ENCODE measurements at places on chromosomes 3 and 15.

GRCh38 chr3:107063351-107063750 is 313.9 kb upstream of the CCDC54 start:
- no peak for DNase-seq

- no peak for DNase-seq
These were observed 567.8 kb downstream of the ZPLD1 start for GRCh38 chr3:103002425-103003176.

DNA sequence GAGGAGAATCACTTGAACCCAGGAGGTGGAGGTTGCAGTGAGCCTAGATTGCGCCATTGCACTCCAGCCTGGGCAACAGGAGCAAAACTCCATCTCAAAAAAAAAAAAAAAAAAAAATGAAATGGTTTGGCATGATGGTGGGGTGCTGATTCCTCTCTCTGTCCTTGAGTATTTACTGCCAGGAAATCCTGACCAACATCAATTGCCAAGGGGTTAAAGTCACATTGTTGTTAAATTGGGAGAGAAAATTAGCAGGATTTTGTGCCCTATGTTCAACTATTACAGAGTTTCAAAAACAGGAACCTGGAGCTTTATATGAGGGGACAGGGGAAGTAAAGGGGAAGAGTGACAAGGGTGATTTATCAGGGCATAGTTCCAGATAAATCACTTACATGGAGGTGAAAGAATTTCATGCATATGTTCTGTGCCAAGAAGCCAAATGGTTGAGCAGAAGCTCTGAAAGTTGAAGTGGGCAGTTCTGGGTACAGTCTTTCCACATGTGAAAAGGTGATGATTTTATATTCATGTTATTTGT is 70.5 kb upstream of the TSEN2 start:
- no peak for DNase-seq

DNA sequence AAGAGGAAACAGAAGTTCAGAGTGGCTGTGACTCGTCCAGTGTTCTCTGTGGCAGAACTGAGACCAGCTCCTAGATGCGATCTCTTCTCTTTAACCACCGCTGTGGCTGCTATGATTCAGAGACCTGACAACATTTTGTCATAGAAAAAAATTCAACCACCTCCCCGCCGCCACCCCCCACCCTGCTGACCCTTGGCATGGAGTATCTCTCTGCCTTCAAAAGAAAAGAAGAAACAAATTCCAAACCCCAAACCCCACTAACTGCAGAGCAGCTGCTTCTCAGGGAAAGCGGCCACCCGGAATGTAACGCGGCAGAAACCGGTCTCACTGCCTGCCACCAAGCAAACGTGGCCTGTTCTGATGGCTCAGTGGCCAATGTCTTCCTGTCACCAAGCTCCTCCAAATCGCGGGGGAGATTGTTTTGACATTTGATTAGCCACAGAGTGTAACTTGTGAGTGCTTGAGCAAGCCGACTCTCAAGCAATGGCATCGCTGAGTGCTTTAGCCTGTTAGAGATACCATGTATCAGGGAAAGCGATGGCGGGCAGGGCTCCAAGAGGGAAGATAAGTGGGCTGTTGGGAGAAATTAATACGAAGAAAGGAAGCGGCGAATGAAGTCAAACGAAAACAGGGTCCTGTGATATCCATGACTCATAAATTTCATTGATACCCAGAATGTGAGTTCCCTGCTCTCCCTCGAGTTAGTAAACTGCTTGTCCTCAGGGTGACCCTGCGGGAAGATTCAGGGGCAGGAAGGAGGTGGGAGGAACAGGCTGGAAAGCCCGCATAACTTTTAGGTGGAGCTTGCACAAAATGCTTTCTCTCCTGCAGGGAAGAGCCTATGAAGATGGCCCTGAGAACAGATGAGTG is 44.8 kb upstream of the TLE3 start:
- DNase-seq = no peak

DNA sequence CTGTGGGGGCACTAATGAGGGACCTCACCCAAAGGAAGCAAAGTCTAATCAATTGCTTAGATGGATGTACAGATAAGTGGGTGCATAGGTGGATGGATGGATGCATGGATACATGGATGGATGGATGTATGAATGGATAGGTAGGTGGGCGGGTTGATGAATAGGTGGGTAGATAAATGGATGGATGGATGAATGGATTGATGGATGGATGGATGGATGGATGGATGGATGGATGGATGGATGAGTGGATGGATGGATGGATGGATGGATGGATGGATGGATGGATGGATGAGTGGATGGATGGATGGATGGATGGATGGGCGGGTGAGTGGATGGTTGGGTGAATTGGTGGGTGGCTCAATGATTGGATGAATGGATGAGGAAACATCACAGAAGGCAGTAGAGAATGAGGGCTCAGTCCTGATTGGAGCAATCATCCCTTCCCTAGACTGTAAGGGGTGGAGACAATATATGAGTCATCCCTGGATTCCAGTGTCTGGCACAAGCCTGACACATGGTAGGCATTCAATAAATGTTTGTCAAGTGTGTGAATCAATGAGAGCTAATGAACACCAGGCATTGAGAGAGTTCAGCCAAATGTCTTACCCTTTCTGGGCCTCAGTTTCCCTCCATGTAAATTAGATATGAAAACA is 40.4 kb upstream of the PXYLP1 start:
- peak; percentile 8 for DNase-seq

GRCh38 chr3:80998022-80998421 is 763.4 kb downstream of the GBE1 start:
- no peak for DNase-seq

- DNase-seq = peak; percentile 92
These were observed 33.3 kb upstream of the VPS33B start for GRCh38 chr15:91055548-91056331.

DNA sequence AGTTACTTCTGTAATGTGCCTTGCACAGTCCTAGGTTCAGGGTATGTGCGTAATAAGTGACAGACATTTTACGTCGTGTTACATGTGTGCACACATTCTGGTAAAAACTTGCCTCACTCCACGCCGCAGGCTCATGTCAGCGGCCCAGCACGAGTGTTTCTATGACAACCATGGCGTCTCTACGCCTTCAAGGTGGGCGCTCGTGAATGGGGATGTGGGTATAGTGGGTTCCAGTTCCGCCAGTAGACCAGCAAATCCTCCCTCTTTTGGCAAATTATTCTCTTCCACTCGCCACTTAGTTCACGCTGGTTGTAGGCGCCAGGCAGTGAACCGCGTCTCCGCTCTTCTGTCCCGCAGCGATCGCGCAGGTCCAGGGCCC is 40.3 kb downstream of the CHST14 start:
- DNase-seq = no peak

DNA sequence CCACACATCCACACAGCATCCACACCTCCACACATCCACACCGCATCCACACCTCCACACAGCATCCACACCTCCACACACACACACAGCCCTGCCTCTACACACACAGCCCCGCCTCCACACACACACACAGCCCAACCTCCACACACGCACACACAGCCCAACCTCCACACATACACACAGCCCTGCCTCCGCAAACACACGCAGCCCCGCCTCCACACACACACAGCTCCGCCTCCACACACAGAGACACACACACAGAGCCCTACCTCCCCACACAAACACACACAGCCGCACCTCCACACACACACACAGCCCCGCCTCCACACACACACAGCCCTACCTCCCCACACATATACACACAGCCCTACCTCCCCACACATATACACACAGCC is 4.7 kb downstream of the MESP1 start:
- DNase-seq = no peak

DNA sequence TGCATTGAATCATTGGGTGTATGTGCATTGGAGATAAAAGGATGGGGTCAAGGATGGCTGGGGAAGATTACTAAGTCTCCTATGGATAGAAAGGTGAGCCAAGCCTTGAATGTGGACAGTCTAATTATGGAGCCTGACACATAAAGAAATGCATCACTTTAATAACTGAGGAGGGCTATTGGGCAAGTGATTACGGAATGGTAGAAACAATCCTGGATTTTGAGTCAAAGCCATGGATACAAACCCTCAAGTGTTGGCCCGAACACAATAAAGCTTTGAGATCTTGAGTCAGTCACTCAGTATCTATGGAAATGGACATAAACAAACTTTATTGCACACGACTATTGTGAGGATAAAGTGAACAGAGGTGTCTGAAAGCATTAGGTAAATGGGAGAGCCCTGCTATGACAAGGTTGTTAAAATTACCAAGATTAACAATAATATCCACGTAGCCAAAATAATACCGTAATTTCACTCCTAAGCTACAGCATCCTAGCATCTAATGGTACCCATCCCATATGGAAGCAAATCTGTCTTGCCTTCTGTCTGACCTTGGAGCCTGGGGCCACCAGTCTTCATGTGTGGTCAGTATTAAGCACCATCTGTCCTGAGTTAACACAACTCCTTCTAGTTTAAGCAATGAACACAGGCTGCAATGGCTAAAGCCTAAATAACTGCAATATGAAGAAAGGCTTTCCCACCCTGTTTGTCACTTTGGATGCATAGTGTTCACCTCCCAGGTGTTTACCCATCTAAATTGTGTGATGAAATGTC is 136.9 kb upstream of the PRICKLE2 start:
- no peak for DNase-seq

DNA sequence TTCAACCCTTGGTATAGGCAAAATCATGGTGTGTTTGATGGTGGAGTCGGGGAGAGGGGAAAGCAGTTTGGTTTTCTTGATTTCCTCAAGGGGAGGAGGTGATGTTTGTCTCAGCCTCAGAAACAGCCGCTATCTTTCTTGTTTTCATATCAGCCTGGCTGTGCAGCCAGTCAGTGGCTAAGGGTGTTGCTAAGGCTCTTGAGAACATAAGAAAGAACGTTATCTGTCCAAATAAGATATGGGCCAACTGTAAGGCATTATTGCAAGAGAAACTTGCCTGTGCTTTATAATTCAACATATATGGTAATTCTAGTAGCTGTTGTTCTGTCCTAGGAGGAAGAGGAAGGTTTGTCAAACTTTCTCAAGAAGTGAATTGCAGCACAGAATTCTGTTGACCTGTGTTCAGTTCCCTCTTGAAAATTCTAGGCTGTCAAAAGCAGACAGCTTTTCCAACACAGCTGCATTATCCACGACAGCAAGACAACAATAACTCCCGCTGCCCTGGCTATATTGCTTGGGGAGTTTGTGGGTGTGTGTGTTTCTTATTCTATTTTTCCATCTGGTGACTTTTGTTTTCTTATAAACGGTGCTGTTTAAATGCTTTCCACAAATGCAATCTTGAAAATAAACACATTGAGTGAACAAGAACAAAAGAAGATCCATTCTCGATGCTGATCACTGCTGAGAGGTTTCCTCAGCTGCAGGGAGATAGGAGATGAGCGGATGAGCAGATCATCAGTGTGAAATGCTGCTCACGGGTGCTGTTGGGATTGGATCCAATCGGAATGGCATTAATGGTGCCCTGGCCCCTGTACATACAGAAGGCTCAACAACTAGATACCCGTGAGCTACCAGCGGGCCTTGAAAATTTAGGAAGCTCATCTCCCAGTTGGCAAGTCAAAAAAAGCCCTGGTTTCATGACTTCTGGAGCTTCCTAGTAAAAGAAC is 90.8 kb upstream of the TNFAIP8L3 start:
- no peak for DNase-seq

DNA sequence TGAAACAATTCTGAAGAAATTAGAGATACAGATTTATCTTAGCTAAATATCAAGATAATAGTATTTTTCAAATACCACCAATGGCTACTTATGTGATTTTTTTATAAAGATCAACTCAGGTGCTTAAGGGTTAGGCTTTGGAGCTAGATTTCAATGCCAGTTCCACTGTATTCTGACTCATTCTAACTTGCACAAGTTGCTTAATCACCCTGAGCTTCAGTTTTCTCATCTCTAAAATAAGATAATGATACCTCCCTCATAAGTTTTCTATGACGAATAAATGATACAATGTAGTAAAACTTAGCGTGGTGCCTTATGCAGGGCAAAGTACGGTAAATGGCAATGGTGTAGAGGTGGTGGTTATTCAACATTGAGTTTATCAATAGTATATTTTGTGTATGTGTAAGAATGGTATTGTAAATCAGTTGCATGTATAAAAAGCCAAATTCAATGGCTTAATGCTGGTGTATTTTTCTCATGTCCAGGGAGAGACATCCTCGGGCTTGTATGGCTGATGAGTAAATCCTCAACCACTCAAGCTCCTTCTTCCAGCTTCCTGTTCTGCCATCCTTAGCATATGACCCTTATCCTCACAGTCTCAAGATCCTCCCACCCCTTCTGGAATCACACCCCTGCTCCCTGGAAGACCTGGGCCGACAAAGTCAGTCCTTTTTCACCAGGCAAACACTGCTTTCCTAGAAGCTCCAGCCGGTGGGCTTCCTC is 505.9 kb upstream of the CFAP20DC start:
- DNase-seq = no peak

Data from HT-29 (cell line).